ENCODE measurements at places on chromosomes 2 and 18. TPM values are rescaled to one million over a fixed set of nuclear protein-coding genes. Genes with fewer than 3 reads are reported as not detected.

The SCN3A gene
- total RNA-seq, result 0.50 TPM

The PRSS56 gene
- total RNA-seq, result not detected

The TUBB8B gene
- total RNA-seq, result not detected

The ALPI gene
- not detected for total RNA-seq

The KCNIP3 gene
- total RNA-seq, result 0.65 TPM

All from liver (tissue), 10 donors.